WERI-Rb-1 (cell line): ENCODE measurements at places on chromosomes 5 and 9.

- no peak for DNase-seq
Measured at GRCh38 chr5:133926489-133927299, 41.7 kb downstream of the C5orf15 start.

- DNase-seq = no peak
Measured at GRCh38 chr5:77145666-77146065, 58.6 kb upstream of the ZBED3 start.

DNA sequence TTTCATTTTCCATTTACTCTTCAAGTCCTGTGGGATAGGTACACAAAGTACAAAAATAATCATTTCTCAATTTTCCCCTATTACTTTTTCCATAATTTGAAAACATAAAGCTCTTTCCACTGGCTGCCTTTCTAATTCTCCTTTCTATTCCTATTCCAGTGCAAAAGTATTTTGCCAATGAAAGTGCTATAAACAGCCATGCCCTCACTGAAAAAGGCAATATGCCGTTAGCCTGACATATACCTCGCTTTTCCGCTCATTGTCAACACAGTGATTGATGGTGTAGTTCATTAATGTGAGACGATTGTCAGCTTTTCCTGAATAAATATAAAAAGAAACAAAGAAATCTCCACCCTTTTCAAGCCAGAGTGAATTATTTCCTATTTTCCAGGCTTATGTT lies 97.5 kb downstream of the EBF1 start:
- no peak for DNase-seq

GRCh38 chr5:139690064-139690802 lies 42.1 kb downstream of the CXXC5 start:
- peak; percentile 93 for DNase-seq

- DNase-seq = peak; percentile 27
Measured at GRCh38 chr9:101027236-101027635, 1.3 kb upstream of the PLPPR1 start.

DNA sequence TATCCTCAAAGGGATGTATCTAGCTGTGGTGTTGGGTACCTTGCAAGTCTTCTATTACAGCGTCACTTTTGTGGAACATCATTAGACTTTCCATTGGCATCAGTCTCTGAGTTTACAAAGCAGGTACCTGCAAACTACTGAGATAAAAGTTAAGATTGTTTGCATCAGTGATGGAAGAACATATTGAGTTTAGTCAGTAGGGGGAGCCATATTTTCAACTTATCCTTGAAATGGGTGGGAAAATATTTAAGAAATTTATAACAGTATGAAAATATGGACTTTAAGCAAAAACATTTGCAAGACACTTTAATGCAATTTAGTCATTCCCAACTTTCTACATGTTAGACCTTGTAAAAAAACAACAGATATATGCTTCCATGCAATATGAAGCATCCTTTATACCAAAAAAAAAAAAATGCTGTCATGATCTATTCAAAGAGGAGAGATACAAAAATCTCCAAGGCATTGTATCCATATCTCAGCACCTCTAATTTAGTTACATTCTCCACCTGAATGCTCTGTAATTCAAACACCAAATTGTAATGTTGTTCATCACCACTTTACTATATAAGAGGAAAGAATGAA lies 98.6 kb upstream of the ADAMTS19 start:
- DNase-seq = no peak

DNA sequence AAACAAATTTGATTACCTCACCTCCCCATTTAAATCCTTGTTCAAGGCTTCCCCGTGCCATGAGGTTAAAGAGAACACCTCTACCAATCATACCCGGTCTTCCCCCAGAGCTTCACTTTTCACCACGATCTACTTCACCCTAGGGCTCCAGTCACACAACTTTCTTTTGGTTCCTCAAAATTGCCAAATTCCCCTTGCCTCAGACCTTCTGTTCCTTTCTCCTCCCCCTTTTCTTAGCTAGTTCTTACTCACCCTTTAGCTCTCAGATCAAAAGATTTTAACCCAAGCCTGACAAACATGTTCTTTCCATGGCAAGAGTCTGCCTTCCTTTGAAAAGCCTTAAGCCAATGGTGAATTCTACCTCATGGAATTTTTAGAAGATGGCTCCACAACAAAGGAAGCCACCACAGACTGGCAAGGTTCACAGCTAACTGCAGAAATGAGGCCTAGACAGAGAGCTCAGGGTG lies 56.7 kb downstream of the MAPKAP1 start:
- DNase-seq = no peak

GRCh38 chr5:65721050-65721719 lies 724 bp downstream of the SGTB start:
- peak; percentile 40 for DNase-seq

DNA sequence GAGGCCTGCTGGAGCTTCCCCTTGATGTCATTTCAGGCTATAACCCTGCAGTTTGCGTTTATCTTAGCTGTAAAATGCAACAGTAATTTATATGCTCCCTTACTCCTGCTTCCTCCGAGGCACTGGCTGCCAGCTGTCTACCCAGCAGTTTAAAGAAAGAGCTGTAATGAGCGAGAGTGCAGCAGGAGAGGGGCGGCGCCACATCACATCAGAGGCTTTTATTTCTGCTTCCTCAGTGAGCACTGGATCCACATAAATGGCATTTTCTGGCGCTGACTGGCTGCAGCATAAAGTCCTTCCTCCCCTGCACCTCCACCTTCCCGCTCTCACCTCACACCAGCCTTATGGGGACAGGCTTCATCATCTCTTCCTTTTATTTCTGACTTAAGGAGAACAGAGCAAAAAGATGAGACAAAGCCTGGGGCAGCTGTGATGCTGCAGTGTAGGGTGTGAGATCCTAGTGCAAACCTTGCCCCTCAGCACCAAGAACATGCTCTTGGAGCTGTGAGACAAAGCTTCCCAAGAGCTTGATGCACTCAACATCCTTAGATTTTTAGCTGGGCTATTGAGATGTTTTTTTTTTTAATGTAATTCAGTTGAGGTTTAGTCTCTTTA lies 829.6 kb upstream of the ZNF608 start:
- peak; percentile 89 for DNase-seq

- no peak for DNase-seq
Measured at GRCh38 chr9:94824913-94825610, 98.6 kb downstream of the AOPEP start.

DNA sequence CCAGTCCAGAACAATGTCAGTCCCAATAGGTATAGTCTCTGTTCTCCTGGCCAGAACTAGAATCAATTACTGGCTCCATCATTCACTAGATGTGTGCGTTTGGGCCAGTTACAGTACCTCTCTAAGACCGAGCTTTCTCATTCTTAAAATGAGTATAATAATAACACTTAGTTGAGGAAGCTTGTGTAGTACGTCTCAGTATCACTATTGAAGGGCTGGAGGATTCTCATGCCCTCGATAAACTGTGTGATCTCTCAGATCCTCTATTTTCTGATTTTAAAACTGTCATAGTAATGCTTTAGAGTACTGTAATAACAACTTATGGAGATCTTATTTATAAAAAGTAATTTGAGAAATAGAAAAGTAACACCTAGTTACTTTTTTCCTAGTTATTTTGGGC lies 50.7 kb downstream of the CDKN2A start:
- no peak for DNase-seq

DNA sequence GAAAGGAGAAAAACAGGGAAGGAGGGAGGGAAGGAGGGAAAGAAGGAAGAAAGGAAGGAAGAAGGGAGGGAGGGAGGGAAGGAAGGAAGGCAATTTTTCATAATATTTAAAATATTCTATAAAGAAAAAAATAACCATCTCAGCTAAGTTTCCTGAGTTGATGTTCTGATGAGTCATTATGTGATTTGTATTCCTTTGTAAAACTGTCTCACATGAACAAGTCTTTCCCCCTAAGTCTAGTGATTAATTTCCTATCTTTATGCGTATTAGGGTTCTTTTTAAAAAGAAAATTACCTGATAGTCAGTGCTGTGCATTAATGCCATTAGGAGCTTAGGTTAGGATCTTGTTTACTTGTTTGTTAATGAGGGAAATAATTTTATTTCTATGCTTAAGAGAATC lies 94.1 kb downstream of the RASEF start:
- no peak for DNase-seq

DNA sequence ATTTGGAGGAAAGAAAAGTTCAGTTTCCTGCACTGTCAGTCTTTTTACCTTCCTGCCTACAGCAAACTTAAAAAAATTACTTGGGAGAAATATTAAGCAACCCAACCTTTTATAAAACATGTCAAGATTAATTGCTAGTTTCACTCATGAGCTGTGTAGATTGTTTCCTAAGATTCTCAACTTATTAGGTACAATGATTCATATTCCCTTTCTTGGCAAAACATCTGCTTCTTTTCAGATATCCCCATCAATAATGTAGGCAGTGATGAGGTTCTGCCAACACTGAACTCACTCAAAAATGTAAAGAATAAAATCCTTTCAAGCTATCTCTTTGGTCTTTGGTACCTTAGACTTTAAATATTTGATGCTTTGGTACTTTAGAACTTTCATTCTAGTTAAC lies 56.0 kb downstream of the ISL1 start:
- no peak for DNase-seq
